Foreskin fibroblast (primary cell): ENCODE measurements at places on chromosomes 13 and 19.

- DNase-seq: peak; percentile 56
Observed at GRCh38 chr19:10419200-10419645, 1.1 kb upstream of the PDE4A start.

GRCh38 chr19:17576758-17577456 is 21.5 kb downstream of the COLGALT1 start:
- no peak for DNase-seq

GRCh38 chr13:91347996-91348905 is 764 bp downstream of the MIR17HG start:
- DNase-seq: peak; percentile 71

GRCh38 chr19:5314012-5314906 is 26.4 kb downstream of the PTPRS start:
- DNase-seq: peak; percentile 49

DNA sequence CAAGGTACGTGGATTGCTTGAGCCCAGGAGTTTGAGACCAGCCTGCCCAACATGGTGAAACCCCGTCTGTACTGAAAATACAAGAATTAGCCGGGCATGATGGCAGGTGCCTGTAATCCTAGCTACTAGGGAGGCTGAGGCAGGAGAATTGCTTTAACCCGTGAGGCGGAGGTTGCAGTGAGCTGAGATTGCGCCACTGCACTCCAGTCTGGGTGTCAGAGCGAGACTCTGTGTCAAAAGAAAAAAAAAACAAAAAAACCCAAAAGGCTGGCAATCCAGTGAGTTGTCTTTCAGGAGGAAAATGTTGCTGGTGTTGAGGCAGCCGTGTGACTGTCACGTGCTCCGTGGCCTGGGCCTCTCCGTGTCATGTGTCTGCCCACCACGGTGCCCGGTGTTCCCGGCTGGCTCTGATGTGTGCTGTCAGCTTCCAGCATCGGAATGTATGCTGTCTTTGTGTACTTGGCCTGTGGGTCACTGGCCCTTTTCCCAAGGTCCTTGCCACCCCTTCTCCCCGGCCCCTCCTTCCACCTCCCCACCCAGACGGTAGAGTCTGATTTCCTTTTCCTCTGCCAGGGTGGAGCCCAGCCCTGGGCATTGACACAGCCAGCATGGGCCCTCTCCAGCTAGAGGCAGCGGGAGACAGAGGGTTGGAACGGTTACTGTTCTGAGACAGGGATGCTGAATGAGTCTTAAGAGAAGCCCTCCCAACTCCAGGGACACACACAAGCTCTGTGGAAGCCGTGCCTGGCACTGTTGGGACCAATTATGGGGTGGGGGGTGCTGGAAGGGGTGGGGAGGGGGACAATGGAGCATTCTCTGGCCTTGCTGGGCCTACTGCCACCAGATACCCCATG is 7.2 kb upstream of the TUBB4A start:
- no peak for DNase-seq

- no peak for DNase-seq
Observed at GRCh38 chr19:17184371-17184841, 30.8 kb upstream of the USE1 start.

GRCh38 chr19:21463449-21464105 is 41.8 kb upstream of the ZNF429 start:
- no peak for DNase-seq

DNA sequence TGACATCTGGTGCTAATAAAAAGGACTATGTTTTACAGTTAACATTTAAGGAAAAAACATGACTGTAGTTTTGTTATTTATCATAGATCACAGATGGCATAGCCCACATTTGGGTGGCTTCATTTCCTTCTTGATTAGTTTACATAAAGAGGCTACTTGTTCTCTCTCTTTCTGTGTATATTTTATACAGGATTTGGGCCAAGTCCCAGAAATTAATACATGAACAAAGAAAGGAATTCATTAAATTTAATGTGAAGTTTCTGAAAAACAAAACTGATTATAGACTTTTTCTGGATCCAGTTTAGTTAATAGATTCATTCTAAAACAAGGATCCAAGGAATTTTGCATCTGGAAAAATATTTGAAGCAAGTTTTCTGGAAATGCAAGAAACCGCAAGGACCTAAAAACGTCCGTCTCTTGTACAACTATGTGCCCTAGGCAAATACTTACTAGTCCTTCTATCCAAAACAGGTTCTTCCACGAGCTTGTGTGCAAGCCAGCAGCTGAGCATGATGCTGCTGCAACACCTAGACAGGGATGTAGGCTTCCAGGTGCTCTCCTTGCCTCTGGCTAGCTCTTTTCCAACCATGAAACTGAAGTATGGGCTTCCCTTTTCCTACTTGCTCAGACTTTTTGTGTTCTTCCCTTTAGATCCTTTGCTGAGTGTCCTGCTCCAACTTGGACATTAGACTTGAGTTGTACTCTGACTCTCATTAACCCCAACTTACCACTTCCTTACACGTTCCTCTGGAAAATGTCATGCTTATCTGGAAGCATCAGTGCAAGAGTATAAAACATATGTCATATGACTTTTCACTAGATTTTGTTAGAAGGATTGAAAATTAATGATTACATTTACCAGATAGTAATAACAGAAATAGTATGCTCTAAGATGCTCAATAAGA is 161.5 kb upstream of the STARD13 start:
- DNase-seq: peak; percentile 26

- DNase-seq: peak; percentile 93
Observed at GRCh38 chr13:113493315-113493951, 2.9 kb upstream of the DCUN1D2 start.

- DNase-seq: no peak
Observed at GRCh38 chr19:28956421-28956820, 256.5 kb downstream of the UQCRFS1 start.

GRCh38 chr13:80121038-80121437 is 219.9 kb downstream of the SPRY2 start:
- DNase-seq: peak; percentile 45

- no peak for DNase-seq
Observed at GRCh38 chr19:1018932-1019615, 1.8 kb downstream of the TMEM259 start.

DNA sequence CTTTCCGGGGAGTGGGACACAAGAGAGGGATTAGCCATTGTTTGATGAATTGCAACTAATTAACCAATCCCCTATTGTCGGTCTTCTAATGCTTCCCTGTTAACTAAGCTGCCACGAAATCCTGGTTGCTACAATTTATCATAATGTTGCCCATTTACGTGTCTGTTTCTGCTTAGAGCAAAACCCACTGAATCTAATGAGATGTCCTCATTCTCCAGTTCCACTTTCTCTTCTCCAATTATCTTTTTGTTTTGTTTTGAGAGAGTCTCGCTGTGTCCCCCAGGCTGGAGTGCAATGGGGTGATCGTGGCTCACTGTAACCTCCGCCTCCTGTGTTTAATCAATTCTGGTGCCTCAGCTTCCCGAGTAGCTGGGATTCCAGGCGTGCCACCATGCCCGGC is 5.2 kb upstream of the DPP9 start:
- no peak for DNase-seq

- no peak for DNase-seq
Observed at GRCh38 chr19:36009633-36010379, 1.2 kb upstream of the SYNE4 start.

GRCh38 chr19:20858218-20858617 is 64.8 kb upstream of the ZNF85 start:
- no peak for DNase-seq

DNA sequence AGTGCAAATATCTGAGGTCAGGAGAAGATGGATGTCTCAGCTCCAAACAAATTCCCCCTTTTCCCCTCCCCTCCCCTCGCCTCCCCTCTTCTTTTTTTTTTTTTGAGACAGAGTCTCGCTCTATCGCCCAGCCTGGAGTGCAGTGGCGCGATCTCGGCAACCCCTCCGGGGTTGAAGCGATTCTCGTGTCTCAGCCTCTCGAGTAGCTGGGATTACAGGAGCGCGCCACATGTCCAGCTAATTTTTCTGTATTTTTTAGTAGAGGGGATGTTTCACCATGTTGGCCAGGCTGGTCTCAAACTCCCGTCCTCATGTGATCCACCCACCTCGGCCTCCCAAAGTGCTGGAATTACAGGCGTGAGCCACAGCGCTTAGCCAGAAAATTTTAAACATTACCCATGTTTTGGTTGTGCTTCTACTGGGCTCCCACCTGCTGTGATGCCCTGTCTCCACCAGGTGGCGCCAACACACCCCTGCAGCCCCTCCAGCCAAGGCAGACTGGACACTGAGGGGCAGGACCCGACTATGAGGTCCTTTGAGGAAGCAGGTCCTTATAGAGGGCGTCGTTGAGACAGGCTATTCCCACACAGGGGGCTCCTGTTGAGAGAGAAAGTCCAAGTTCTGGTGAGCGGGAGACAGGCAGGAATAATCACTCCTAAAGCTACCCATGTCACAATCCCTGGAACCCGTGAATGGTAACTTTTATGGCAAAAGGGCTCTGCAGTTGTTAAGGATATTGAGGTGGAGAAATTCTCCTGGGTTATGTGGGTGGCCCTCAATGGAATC is 6.3 kb downstream of the ERICH4 start:
- DNase-seq: peak; percentile 53

DNA sequence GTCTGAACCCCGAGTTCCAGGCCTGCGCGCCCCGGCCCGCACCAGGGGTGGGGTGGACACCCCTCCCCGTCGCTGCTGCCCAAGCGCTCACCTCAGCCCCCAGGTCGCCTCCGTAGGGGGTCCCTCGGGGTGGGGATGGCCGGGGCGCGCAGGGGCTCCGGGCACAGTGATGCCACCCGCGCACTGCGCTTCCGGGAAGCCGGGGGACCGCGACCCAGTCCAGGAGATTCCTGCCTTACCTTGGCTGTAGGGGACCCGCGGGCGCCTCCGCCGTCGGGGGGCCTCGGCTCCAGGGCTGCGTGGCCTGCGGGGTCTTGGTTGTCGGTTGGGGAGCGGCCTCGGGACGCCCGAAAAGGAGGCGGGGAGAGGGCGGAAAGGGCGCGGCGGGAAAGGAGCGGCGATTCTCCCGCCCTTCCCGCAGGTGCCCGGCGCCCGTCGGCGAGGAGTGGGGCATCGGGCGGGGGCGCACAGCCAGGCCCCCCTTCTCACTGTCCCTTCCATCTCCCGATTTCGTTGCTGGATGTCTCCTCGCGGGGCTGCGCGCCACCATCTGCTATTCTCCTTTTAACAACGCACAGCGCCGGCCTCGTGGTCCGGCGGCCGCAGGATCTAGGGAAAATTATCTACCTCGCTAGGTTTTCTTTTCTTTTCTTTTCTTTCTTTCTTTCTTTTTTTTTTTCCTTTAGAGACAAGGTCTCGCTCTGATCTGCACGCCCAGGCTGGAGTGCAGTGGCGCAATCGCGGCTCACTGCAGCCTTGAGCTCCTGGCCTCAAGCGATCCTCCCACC is at the start of gene KEAP1:
KEAP1 (minus strand) TSS at position 355 of the 788 bp plus-strand sequence. CDS start 3,323 bp downstream, outside the sequence.
- peak; percentile 61 for DNase-seq

DNA sequence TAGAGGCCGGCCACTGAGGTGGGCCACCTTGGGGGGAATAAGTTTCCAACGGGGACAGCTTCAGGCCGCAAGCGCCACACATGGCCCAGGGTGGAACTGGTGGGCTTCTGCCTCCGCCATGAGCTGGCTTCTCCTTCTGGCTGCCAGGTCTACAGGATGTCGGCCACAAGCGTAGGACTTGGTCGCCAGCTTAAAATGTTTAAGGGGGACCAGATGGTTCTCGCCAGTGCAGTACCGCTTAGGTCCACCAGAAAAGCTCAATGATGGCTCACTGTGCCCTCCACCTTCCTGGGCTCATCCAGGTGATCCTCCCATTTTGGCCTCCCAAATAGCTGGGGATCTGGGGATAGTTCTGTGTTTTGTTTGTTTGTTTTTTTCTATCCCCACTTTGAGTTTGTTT is 38.7 kb upstream of the ZNF254 start:
- no peak for DNase-seq

- DNase-seq: no peak
Observed at GRCh38 chr13:96229356-96229755, 139.4 kb downstream of the HS6ST3 start.

GRCh38 chr13:79722885-79723445 is 242.0 kb downstream of the NDFIP2 start:
- peak; percentile 26 for DNase-seq

GRCh38 chr19:7348587-7349230 is at the start of gene ARHGEF18:
TSS of gene ARHGEF18 (plus strand) at chr19:7348937. CDS start at chr19:7362891, 13,954 bp downstream.
- DNase-seq: no peak

GRCh38 chr13:49400755-49401659 is 42.9 kb downstream of the CAB39L start:
- peak; percentile 34 for DNase-seq

DNA sequence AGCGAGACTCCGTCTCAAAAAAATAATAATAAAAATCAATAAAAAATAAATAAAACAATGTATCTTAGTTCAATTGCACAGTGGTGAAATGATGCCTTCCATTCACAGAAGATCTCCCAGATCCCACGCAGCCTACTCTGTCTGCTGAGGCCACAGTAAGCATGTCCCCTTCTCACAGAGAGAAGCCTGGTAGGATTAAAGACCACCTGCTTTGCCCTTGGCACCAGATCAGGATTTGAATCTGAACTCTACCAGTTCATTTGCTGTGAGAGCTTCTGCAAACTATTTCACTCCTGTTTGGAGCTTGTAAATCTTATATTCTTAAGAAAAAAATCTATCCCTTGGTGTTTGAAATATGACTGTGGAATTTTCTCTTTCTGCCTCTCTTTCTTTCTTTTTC is 2.2 kb upstream of the SLC7A1 start:
- no peak for DNase-seq

DNA sequence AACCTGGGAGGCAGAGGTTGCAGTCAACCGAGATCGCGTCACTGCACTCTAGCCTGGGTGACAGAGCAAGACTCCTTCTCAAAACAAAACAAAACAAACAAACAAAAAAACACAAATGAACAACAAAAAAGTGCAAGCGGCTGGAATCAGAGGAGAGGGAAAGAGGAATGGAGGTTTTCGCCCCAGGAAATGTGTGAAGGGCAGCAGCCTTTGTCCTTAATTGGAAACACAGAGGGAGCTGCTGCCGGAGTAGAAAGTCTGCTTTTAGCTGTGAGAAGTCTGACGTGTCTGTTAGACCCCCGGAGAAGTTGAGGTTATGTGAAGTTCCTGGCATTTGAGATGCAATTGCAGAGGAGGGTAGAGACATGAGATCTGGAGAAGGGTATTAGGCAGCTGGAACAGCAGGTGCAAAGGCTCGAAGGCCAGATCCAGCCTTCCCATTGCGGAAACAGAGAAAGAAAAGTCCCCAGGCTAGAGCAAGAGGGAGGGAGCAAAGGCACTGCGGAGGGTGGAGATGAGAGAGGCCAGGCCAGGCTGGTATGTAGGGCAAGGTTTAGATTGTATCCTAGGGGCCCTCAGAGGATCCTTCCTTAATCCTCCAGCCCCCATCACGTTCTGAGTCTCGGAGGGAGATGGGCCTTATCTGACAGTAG is 473 bp downstream of the TMIGD2 start:
- DNase-seq: no peak

GRCh38 chr19:23554548-23554947 is 132.5 kb downstream of the ZNF675 start:
- DNase-seq: no peak

GRCh38 chr13:76733671-76734070 is 152.5 kb downstream of the KCTD12 start:
- DNase-seq: no peak
